ENCODE measurements at places on chromosomes 2 and 18. TPM values are rescaled to one million over a fixed set of nuclear protein-coding genes. Genes with fewer than 3 reads are reported as not detected.

DNA sequence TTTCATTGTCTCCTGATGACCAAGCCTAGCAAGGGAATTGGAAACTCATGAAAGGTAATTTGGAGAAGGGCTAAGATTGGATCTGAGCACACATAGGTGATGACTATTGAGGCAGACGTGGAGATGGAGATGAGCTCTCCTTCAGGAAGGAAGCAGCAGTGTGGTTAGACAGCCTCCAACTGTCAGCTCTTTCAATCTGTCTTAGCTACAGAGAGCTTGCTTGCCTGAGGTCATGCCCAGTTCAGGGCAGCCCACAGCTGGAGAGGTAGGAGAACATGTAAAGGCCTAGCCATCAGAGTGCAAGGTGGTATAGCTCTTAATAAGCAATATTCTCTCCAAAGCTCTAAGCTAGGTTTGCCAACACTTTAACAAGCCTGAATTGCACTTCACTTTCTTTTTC lies 79.2 kb downstream of the THSD7B start:
- DNase-seq: no peak

GRCh38 chr18:44744161-44745121 lies 63.8 kb downstream of the SETBP1 start:
- peak; percentile 62 for DNase-seq

RAB17 gene
- total RNA-seq: 31.9 TPM

FAM110C gene
- total RNA-seq: 3.6 TPM

FMNL2 gene
- total RNA-seq: 30.3 TPM
